Activated CD8-positive, alpha-beta memory T cell treated with anti-CD3 and anti-CD28 coated beads for 48 hours (primary cell): ENCODE measurements at places on chromosomes 1 and 21.
A peak's percentile ranks its signal among the peaks of the same experiment; 100 is the strongest.

DNA sequence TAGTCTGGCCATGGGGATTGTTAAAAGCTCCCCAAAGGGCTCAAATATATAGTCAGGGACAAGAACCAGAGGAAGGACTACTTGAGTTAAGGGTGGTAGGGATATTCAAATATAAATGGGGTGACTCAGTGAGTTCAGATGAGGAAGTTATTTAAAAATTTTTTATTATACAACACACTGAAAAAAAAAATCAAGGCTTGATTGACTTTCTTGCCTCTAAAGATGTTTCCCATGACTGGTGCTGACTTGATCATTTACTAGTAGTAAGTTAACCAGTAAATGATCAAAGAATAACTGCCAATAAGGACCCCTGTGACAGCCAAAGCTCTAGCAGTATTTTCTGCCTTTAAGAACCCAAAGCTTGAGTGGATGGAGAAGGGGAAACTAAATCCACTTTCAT is 357.6 kb upstream of the NR5A2 start:
- DNase-seq: no peak

DNA sequence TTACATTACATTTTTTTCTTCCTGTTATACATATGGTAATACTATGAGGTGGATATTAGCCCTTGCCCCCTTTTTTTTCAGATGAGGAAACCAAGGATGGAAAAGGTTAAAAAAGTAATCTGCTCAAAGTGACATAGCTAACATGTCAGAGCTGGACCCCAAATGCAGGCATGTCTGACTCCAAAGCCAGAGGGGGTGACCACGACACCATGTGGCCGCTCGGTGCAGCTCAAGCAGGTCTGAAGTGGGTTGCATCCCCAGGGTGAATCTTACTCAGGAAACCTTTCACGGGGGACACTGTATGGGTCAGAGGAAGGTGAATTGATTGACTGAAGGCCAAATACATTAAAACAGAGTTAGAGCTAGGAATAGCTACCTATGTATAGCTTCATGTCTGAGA is 34.8 kb downstream of the CD34 start:
- no peak for DNase-seq

DNA sequence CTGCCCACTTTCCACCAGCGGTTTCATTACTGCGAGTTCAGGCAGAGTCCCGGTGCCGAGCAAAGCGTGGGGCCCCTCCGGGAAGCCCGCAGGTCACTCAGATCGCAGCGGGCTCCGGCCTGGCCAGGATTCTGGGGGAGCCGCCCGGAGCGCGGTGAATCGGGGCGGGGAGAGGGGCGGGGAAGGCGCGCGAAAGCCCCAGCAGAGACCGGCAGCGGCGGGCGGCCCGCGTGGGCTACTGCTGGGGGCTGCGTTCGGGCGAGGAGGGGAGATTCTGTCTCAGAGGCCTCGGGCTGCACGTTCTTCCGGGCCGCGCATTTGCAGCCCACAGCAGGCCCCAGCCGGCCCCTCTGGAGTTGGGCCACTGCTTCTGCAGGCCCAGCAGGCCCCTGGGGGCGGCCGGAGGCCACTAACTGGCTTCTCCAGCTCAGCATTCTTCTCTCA is 64.7 kb downstream of the SCCPDH start:
- no peak for DNase-seq

DNA sequence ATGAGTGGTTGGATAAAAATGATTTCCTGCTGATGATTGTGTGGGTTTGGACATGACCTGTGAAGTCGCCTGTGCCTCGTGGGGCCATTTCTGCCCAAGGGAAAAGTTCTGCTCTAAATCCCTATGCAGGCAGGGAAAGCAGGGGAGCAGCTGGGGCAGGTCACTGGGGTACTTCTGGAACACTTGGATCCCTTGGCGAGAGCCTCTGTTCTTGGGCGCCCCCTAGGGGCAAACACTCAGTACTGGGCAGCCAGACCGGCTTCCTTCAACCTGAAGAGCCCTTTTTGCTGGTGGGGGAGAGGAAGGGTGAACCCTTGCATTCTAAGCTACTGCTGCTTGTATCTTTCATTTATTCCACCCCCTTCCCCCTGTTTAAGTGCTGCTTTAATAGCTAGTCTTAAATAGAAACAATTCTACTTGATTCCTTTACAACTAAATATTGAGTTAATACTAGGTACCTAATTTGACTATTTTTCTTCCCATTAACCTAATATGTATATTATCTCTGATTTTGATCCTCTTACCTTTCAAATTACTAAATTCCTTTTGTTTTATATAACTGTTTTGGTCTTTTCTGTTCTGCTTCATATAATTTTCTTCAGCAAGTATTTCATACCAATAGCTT is 5.1 kb upstream of the CLEC20A start:
- DNase-seq: peak; percentile 11

GRCh38 chr1:208652296-208653160 is 408.3 kb upstream of the PLXNA2 start:
- no peak for DNase-seq

DNA sequence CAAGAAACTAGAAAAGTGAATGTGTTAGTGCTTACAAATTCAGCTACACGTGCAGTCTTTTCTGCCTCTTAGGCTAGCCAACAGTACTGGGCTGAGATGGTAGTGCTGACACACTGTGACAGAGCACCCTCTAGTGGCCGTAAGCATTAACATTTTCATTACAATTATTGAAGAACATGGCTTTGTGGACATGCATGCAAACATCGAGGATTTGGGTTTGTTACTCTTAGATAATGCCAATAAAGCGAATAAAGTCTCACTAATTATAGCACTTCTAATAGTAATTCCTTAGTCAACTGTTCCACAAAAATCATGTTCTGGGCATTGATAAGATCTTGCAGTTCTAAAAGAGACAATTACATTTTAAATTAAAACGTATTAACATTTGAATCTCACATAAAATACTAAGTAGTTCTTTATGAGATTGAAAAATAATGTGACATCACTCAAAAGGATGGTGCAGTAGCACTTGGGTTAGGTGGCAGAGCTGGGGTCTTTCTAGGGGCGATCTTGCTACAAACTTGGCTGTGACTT is 47.1 kb downstream of the MYSM1 start:
- peak; percentile 16 for DNase-seq

DNA sequence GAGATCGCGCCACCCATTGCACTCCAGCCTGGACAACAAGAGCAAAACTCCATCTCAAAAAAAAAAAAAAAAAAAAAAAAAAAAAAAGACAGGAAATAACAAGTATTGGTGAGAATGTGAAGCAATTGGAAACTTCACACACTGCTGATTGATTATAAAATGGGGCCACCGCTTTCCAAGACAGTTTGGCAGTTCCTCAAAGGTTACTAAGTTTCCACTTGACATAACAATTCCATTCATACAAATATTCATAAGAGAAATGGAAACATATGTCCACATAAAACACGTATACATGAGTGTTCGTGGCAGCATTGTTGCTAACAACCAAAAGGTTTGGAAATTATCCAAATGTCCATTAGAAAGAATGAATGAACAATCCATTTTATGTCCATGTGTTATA is 26.3 kb downstream of the USP24 start:
- no peak for DNase-seq

DNA sequence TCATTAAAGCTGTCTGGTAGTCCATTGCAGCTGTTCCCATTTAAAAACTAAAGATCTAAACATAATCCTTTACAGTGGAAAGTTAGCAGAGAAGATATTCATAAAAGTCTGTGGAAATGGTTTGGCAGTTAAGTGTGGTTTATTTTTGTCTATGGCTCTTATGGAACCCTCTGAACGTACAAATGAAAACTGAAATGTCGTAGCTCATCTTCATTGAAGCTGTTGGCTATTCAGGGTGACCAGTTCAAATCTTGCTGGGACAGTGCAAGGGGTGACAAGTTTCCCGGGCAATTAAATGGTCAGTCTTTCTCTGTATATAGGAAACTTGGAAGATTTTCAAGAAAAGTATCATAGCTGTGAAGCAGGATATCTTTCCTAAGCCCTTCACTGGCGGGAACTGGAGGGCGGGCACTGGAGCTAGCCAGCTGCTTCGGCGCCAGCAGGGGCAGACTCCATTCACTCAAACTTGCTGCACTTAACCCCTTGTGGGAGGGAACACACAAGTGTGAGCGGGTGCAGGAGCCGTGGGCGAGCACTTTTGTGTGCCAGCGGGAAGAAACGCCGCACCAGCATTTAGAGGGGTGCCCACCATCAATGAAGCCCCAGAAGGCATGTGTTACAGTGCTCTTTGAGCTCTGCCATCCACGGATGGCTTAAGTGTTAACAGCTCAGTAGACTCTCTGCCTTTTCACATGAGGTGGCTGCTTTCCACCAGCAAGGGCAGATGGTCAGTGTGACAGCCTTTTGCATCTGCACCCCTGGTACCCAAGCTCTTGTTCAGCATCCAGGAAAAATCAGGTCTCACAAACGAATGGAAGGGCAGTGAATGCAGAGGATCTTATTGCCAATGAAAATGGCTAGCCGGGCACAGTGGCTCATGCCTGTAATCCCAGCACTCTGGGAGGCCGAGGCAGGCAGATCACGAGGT is 232.1 kb upstream of the KAZN start:
- DNase-seq: no peak

DNA sequence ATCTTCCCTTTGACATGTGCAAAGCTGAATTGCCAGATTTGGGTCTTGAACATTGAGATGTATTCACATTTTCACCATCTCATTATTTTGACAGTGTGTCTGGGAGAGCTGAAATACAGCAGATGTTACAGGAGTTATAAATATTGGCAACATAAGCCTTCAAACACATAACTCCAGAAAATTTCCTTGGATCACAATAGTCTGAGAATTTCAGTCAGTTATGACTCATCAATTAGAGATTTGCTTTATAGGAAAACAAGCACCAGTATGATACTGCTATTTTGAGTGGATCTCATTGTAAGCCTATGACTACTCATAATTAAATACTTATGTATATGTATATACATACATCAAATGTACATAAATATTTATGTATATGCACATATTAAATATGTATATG is 1171.8 kb downstream of the AMY1C start:
- no peak for DNase-seq

GRCh38 chr21:23039846-23040245 is 2041.6 kb downstream of the NCAM2 start:
- no peak for DNase-seq

GRCh38 chr1:229893762-229894444 is 173.1 kb upstream of the GALNT2 start:
- no peak for DNase-seq
